ENCODE measurements at places on chromosomes 1 and 21.

GRCh38 chr1:12341667-12342066 is 111.8 kb downstream of the VPS13D start:
- DNase-seq: no peak

DNA sequence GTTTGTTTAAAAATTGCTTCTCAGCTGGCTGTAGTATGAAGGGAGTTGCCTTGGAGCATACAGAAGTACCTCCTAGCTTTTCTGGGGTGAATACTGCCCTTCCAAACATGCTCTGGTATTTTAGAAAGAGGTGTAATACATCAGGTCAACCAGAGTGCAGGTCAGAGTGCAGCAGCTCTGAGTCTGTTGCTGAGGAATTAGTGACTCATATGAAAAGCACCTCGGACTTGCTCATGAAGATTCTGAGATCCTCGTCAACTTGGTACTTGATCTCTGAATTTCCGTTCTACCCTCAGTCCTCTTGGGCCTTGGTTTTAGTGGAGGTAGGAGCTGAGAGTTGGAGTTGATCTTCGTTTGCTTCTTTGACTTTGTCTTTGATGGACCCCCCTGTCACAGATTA is 67.3 kb downstream of the NOS1AP start:
- DNase-seq: peak; percentile 89

GRCh38 chr1:150970808-150971582 is 3.6 kb downstream of the CERS2 start:
- peak; percentile 68 for DNase-seq

DNA sequence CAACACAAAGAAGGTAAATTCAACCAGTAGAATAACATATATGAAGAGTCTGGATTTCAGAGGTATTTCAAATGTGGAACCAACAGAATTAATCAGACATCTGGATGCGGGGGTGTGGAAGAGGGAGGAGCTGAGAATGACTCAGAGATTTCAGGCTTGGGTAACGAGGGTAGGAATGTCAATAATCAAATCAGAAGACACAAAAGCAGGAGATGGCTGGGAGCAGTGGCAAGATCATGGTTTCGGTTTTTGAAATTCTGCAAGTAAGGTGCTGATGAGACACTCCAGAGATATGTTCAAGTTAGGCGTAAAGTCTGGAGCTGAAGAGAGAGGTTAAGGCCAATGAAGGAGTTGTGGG is 64.0 kb downstream of the PLPPR5 start:
- peak; percentile 52 for DNase-seq

- no peak for DNase-seq
Observed at GRCh38 chr1:93446837-93447451, 974 bp upstream of the FNBP1L start.

DNA sequence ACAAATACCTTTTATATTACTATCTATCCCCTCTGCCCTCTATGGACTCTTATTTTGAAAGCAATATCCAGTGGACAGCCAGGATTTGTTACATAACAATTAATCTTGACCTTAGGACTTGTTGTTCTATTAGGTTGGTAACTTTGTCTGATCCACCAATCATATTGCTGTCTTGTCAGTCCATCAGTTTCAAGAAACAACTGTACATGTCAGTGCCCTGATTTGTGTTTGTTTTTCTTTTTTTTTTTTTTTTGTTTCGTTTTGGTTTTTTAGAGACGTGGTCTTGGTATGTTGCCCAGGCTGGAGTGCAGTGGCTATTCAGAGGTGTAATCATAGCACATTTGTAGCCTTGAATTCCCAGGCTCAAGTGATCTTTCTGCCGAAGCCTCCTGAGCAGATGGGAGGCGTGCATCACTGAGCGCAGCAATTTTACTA is 1.5 kb upstream of the SCP2 start:
- DNase-seq: no peak

DNA sequence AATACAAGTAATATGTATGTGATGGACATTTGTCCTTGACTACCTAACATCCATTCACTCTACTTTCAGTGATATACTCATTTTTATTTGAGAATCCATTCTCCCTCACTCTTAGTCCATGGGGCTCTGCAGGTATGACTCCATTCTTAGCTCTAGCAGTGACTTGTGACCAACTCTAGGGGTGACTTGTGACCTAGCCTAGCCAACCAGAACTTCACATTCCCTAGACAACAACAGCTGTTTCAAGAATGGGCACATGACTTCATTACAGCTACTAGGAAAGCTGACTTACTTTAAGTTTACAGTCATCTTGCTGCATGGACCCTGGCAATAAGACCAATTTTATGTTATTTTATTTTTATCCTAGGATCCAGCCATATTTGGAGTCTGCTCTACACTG is 23.6 kb upstream of the DDX59 start:
- DNase-seq: no peak

- peak; percentile 61 for DNase-seq
Observed at GRCh38 chr1:70290218-70290617, 64.3 kb downstream of the ANKRD13C start.

DNA sequence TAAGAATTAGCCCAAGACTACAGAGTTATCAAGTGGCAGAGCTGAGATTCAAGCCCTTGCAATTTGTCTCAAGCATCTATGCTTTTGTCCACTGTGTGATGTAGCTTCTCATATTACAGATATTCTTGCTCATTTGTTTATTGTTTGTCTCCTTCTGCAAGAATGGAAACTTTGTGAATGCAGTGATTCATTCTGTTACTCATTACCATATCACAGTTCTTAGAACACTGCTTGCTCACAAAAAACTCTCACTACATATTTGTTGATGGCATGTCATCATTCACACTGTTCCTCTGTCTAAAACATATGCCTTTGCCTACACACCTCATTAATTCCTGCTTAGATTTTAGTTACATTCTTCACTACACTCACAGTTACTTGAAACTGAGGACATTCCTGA is 1198.9 kb downstream of the PLA2G4A start:
- DNase-seq: peak; percentile 82

- DNase-seq: no peak
Observed at GRCh38 chr1:234979296-234980279, 149.0 kb downstream of the TOMM20 start.

DNA sequence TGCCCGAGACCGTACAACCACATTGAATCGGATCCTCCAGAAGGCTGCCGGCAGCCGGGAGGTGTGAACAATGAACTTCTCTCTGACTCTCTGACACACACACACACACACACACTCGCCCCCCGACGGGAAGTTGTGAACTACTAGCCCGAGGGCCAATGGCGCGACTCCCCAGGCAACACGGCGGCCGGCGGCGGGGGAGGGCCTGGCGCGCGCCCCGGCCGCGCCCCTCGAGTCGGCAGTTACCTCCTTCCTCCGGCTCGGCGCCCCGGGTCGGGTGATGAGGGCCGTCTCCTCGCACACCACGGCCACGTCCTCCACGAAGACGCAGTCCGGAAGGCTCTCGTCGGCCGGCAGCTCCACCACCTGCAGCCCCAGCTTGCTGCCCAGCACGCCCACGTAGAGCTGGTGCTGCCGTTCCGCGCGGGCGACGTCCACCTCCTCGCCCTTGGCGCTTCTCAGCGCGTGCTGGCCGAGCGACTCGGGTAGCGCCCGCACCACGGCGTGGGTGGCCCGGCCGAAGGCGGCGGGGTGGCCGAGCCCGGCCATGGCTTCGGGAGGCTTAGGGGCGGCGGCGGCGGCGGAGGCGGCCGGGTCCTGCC is 361 bp downstream of the DDAH1 start:
- DNase-seq: peak; percentile 79

Measured in EH (cell line).